ENCODE measurements at places on chromosomes 16 and 17.

- DNase-seq, result no peak
These were observed 3.0 kb downstream of the TP53I13 start for GRCh38 chr17:29571486-29571882.

DNA sequence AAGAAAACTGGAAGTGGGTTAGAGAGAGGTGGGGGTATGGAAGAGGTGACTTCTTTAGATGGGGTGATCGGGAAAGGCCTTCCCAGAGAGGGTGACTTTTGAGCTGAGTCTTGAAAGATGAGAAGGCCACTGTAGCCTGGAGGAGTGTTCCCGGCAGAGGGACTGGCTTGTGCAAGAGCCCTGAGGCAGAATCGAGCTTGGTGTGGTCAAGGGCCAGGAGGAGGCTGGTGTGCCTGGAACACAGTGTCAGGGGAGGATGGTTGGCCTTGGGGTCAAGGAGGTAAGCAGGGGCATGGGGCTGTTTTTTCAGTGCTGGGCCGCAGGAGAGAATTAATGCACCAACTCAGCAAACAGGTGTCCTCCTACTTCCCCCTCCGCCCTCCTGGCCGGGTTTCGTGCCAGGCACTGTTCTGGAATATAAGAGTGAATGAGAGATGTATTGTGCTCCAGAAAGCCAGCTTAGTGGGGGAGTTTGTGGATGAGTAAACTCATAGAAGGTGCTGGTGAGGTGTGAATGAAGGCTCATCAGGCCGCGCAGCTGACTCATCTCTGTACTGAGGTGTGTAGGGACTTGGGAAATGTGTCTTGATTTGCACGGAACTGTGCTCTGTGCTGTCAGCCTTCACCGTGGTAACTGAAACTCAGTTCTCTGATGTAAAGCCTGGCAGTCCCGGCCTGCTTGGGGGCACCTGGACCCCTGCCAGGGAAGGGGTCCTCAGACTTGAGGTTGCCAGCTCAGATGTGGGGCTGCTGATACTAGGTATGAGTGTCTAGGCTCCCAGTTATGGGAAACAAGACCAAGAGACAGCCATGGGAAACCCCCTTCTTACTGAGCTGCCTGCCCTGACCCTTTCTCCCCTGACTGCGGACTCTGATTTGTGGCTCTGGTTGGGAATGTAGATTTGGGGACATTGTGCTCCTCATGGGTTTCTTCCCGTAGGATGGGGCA, 15.3 kb downstream of the KSR1 start:
- no peak for DNase-seq

DNA sequence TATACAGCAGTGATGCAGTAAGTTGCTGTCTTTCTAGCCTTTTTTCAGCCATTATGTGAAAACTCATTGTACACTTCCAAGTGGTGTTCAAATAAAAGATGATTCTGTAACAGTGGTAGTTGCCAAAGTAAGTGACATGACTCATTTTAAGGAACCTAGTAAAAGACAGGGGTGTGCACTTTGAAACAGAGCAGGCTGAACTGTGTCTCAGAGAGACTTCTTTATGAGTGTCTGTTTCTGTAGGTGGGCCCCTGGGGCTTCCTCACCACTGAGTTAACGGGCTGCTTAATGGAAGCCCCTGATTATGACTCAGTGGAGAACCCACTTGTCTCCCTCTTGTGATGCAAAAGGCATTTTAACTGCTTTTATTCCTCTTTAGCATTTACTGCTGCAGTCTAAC, 147.3 kb downstream of the PCTP start:
- DNase-seq, result no peak

GRCh38 chr17:301681-302299, 50.8 kb downstream of the RPH3AL start:
- DNase-seq, result no peak

GRCh38 chr16:22217890-22218730, 12.0 kb downstream of the EEF2K start:
- DNase-seq, result no peak

DNA sequence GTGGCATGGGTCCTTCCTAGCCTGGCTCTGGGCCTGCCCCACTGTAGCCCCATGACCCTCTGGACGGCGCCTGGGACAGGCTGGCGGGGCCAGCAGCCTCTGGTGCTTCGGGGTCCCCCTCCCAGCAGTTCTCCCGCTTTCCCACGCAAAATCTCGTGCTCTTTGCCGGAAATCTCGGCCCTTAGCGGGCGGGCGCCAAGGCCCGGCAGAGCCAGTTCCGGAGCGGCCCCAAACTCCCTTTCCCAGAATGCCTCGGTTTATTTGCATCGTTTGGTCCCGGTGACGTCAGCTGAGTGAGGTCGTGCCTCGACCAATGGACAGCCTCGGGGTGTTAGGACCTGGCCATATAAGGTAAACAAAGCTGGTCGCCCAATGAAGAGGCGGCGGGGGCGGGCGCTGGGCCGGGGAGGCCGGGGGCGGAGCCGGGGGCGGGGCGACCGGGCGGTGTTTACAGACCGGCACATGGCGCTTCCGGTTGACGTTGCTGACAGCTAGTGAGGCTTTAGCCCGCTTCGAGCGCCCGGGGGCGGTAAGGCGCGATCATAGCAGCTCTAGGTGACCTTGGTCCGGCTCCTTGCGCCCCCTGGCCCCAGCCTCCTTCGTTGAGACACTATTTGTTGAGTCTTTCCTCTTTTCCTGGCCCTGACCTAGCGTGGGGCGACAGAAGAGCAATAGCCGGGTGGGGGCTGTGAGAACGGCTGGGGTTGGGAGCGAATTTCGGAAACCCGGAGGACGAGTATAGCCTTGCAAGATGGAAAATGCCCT, 1.5 kb upstream of the UBALD1 start:
- peak; percentile 99 for DNase-seq

DNA sequence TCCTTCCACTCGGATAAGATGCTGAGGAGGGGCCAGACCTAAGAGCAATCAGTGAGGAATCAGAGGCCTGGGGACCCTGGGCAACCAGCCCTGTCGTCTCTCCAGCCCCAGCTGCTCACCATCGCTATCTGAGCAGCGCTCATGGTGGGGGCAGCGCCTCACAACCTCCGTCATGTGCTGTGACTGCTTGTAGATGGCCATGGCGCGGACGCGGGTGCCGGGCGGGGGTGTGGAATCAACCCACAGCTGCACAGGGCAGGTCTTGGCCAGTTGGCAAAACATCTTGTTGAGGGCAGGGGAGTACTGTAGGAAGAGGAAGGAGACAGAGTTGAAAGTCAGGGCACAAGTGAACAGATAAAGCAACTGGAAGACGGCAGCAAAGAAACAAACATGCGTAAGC, 12.4 kb downstream of the TP53 start:
- DNase-seq, result no peak

GRCh38 chr16:2275476-2276367, 7.8 kb upstream of the RNPS1 start:
- DNase-seq, result no peak

GRCh38 chr17:38761612-38762011, 9.1 kb downstream of the PSMB3 start:
- DNase-seq, result no peak

- DNase-seq, result no peak
These were observed 32.8 kb downstream of the HELZ start for GRCh38 chr17:67212231-67212630.

DNA sequence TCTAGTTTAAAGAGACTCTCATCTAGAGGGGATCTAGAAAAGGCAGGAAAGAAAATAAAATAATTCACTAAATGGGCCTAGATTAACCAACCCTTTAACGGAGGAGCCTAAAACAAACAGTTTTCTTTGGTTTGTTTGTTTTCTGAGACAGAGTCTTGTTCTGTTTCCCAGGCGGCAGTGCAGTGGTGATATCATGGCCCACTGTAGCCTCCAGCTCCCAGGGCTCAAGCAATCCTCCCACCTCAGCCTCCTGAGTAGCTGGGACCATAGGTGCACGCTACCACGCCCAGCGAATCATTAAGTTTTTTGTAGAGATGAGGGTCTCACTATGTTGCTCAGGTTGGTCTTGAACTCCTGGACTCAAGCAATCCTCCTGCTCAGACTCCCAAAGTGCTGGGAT, 122.3 kb upstream of the TOB1 start:
- DNase-seq, result no peak

GRCh38 chr17:39110435-39111136, 40.9 kb downstream of the PLXDC1 start:
- DNase-seq, result no peak

DNA sequence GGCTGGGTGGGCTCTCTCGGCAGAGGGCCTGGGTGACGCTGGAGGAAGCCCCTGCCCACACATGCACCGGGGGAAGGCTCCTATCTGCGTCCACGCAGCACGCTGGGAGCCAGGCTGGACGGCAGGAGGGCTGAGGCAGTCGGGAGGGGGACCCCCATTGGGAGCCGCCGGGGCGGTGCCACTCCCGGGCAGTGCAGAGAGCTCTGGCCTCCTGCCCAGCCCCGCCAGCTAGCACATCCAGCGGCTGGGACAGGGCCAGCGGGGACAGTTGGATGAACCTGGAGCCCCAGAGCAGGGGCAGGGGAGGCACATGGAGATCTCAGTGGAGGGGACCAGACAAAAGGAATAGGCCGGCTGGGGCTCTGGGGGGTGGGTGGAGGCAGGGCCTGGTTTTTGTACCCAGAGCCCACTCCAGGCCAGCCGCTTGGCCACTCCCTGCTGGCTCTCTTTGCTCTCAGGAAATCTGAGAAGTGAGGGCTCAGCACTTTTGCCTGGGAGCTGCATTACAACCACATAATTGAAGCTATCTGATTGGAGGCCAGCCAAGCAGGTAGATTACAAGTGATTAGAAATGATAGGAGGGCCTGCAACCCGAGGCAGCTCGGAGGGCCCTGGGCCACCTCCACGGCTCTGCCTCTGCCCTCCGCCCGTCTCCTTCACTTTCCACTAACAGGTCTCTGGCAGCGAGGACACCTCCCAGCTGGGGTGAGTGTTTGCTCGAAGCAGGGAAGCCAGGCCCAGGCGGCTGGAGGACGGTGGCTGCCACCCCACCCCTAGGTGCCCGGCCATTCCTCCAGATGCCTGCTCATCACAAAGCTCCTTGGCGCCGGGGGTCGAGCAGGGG, 40.1 kb downstream of the ENGASE start:
- DNase-seq, result peak; percentile 34

- DNase-seq, result no peak
These were observed 83.5 kb downstream of the XYLT1 start for GRCh38 chr16:17387256-17387655.

- no peak for DNase-seq
These were observed 63.1 kb downstream of the SHISA9 start for GRCh38 chr16:12964461-12964860.

GRCh38 chr17:78366109-78366848, 6.4 kb upstream of the SOCS3 start:
- DNase-seq, result peak; percentile 49

DNA sequence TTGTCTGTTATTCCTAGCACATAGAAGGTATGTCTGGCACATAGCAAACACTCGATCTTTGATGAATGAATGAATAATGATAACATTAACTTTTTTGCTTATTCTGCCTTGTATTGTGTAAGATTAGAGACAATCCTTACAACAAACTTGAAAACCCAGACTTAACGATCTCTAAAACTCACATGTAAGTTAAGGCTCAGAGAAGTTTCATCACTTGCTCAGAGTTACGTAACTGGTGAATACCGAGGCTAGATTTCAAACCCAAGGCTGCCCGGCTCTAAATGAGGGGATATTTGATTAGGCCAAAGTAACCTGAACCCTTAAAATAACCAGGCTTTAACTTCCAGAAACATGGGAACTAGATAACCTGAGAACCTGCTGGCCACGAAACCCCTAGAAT, 22.3 kb downstream of the CAPNS2 start:
- no peak for DNase-seq

DNA sequence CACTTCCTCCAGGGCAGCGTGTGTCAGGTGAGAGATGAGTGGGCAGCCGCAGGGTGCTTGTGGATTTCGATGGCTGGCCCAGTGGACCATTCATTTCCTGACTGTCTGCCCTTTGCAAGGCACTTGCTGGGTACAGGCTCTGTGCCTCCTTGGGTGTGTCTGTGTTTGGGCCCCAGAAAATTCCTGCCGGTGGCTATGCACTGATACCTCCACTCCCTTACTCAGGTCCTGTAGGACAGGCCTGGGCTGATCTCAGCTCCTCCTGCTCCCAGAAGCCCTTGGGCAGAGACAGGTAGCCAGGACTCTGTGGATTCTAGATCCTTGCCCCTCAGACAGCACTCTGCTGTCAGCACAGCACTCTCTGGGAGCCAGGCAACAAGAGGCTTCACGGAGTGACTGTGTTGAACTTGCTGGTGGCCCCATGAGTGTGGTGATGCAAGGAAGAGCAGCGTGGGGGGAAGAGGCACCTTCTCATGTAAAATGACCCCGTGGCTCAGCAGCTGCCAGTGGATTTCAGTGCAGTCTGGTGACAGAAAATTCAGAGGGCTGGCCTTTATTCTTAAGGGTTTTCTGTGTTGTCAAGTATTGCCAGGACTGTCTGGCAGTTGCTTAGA, 29.0 kb downstream of the PGS1 start:
- no peak for DNase-seq

DNA sequence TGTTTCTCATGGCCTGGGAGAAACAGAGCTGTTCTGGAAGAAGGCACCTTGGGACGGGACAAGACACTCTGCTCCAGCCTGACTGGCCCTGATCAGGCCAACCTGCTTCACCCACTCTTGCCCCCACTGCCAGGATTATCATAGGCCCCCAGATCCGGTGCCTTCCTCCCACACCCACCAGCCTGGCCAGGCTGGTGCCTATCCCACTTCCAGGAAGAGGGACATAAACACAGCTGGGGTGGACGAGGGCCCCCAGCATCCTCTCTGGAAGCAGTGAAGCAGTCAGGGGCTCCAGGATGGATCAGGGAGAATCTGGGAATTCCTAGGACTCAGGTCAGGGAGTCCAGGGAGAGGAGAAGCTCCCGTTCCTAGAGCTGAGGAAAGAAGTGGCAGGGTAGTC, 16.9 kb upstream of the ITGA3 start:
- no peak for DNase-seq

- no peak for DNase-seq
These were observed 24.5 kb downstream of the AKAP1 start for GRCh38 chr17:57109393-57110151.

GRCh38 chr16:51538707-51539498, 387.8 kb upstream of the SALL1 start:
- peak; percentile 86 for DNase-seq

Data from urothelium cell line (cell line).